ENCODE measurements at places on chromosomes 13 and 19. TPM values are rescaled to one million over a fixed set of nuclear protein-coding genes. Genes with fewer than 3 reads are reported as not detected.

The CGB1 gene
- total RNA-seq: not detected

The CEACAM21 gene
- total RNA-seq: 0.25 TPM

DNA sequence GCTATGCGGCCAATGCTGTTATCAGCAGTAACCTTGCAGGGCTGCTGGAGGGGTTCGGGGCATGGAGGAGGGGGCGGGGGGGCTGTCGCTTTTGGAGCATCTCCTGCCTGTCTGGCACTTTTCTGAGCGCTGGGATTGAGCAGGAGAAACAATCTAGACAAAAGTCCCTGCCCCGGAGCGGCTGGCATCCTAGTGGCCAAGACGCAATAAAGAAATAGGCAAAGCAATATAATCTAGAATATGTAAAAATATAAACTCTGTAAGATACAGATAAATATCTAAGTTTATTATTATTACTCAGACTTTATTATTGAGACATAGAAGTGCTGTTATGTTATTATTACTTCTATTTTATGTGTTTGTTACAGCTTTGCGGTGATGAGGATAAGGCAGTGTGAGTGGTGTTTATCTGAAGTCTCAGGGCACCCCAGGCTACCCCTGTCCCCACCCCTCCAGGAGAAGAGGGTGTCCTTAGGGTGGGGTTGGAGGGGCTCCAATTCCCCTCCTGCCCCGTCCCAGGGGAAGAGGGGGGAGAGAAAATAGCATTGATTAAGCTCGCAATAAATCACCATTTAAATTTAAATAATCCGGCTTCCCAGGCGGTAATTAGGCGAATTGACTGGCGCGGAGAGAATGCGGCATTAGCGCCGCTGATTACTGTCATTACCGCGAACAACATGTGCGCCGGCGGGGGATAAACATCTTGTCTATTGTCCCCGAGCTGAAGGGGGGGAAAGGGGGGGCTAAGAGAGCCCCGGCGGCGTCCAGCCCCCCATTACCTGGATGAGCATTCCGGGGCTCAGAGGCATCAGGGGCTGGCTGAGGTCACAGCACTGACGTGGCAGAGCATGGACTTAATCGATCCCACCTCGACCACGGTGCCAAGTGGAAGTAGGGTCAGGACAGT, 3.2 kb downstream of the NPAS1 start:
- no peak for DNase-seq

DNA sequence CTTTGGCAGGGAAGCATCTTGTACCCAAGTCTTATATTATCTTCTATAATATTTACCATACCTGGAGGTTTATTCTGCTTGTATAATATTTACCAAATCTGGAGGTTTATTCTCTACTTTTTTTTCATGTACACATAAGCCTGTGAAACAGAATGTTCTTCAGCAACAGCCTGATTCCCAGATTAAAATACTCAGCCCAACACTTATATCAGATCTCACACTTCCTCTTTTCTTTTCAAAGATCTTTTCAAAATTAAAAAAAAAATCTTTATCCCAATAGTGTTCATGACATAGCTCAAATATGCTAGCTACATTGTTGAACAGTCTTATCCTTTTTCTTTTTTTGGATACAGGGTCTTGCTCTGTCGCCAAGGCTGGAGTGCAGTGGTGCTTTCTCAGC, 300.7 kb downstream of the LMO7 start:
- no peak for DNase-seq

The PABPC3 gene
- total RNA-seq: 0.35 TPM

The ZNF699 gene
- total RNA-seq: 3.1 TPM

The TMPRSS9 gene
- 0.25 TPM for total RNA-seq

DNA sequence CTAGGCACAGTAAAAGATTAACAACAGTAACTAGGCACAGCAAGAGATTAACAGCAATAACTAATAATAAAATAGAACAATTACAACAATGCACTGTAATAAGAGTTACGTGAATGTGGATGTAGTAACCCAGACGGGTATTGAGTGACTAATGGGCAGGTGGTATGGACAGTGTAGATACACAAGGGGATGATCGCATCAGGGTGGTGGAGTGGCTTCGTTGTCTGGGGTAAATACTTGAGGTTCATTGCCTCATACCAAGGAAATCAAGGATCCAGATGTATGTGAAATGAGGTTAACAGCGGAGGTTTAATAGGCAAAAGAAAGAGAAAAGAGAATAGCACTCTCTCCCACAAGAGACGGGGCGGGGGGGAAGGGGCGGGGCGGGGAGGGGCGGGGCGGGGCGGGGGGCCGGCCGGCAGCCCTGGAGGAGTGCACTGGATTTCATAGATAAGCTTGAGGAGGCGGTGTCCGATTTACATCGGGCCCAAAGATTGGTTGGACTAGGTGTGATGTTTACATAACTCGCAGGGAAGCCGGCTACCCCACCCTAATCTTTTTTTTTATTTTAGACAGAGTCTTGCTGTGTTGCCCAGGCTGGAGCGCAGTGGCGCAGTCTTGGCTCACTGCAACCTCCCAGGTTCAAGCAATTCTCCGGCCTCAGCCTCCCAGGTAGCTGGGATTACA, 106.3 kb downstream of the KCTD15 start:
- peak; percentile 35 for DNase-seq

- DNase-seq: no peak
Observed at GRCh38 chr19:52391135-52391534, 6.5 kb upstream of the ZNF528 start.

DNA sequence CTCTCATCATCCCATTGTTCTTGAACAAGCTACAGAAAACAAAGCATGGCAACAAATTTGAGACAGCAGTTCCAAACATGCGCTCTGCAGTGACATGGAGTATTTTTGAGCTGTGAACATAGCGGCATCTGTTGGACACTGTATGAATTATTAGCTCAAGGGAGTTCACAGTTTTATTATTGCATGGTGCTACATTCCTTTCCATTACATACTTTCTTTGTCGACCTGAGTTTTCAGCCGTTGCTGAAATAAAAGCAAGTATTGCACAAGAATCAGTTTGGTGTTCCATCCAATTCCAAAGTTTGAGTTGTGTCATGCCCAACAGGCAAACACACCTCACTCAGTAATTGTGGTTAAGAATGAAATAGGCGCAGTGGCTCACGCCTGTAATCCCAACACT, 30.1 kb upstream of the METTL21C start:
- DNase-seq: no peak

DNA sequence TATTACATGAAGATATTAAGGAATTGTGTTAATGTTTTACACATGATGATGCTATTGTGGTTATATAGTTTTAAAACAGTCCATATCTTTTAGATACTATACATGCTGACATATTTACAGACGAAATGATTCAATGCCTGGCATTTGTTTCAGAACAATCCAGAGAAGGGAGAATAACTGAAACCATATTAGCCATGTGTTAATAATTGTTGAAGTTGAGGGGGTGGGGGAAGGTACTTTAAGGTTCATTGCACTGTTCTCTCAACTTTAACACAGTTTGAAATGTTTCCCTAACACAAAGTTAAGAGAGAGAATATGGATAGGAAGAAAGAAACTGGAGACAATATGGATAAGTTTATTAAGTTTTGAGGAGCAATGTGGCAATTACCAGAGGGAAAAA, 5.8 kb downstream of the CRYL1 start:
- no peak for DNase-seq

DNA sequence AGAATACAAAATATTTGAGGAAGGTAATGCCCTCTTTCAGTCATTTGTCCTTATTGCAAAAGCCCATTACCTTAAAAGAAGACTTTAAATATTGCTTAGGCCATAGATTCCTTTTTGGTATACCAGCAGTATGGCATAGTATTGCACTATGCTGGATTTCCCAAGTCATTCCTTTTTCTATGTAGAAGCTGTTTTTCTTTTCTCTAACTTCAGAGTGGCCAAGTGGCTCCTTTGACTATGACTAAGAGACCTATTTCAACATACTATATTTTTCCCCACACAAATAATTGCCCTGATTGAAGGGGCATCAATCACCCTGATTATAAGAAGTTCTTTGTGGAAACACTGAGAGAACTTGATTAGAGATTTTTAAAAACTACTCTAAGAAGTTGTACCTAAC, 68.6 kb downstream of the UFM1 start:
- no peak for DNase-seq

- no peak for DNase-seq
Observed at GRCh38 chr13:32316501-32316900, 1.2 kb downstream of the BRCA2 start.

DNA sequence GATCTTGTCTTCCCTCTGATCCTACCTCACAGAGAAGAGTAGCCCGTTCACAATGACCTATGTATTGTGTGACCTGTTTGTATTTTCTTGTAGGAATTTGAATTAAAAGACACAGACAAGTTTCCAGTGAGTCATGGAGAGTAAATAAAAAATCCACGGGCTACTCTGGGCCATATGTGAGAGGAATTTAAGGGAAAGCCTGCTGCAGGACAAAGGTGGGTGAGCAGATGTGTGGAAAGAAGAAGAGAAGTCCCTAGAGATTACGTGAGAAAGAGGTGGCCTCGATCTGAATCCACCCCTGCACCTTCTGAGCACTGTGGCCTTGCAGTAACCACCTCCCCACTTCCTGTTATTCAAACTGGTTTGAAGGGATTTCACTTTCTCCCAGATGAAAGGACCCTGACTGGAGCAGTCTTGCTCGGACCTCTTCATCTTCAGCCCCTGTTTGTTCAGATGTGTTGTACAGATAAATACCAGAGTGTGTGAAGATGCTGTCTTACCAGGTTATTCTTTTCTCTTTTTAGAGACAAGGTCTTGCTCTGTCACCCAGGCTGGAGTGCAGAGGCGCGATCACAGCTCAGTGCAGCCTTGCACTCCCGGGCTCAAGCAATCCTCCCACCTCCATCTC, 205.4 kb downstream of the PDS5B start:
- DNase-seq: no peak

The ZNF486 gene
- 4.3 TPM for total RNA-seq

The ASF1B gene
- 12.9 TPM for total RNA-seq

The POLD1 gene
- total RNA-seq: 76.3 TPM

GRCh38 chr13:39432196-39432595, 170.8 kb downstream of the LHFPL6 start:
- no peak for DNase-seq

- DNase-seq: no peak
Observed at GRCh38 chr19:27779954-27780353, 1433.0 kb downstream of the UQCRFS1 start.

The CCDC169 gene
- 0.25 TPM for total RNA-seq

- peak; percentile 67 for DNase-seq
Observed at GRCh38 chr19:33796164-33796875, at the start of gene KCTD15. KCTD15 (plus strand) TSS chr19:33796870; CDS start chr19:33800455, 3,585 bp downstream.

The KASH5 gene
- total RNA-seq: not detected

DNA sequence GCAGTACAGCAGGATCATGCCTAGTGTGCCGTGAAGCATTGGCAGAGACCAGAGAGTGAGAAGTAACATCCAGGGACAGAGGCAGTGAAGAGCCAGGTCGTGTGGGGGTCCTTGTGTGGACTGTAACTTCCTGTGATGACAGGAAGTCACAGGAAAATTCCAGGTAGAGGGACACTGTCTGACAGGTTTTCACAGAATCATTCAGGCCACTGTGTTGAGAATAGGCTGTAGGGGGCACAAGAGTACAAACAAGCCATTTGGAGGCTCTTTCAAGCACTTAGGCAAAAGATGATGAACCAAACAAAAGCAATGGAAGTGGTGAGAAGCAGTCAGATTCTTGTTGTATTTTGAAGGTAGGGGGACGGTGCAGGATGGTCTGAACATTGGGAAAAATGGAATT, 46.4 kb downstream of the N4BP2L1 start:
- no peak for DNase-seq

DNA sequence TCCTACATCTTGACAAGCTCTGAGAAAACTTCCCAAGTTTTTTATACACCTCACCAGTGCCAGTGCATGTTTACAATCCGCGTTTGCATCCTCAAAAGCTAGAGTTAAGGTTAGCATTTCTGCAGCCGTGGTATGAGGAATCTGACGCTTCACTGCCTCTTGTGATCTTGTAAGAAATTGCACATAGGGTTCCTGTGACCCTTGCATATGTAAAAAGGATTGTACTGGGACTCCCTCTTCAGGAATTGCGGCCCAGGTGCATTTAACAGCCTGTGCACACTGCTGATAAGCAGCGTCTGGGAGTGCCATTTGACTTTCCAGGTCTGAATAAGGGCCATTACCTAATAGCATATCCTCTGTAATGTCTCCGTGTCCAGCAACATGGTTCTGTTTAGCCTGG, 15.3 kb downstream of the FPR3 start:
- DNase-seq: no peak

GRCh38 chr13:102234618-102235017, 167.2 kb downstream of the FGF14 start:
- DNase-seq: no peak

The RNF113B gene
- total RNA-seq: not detected

The ELANE gene
- not detected for total RNA-seq

The SHANK1 gene
- 0.29 TPM for total RNA-seq

The DPF1 gene
- not detected for total RNA-seq

- DNase-seq: no peak
Observed at GRCh38 chr13:40697711-40698110, 31.3 kb upstream of the FOXO1 start.

DNA sequence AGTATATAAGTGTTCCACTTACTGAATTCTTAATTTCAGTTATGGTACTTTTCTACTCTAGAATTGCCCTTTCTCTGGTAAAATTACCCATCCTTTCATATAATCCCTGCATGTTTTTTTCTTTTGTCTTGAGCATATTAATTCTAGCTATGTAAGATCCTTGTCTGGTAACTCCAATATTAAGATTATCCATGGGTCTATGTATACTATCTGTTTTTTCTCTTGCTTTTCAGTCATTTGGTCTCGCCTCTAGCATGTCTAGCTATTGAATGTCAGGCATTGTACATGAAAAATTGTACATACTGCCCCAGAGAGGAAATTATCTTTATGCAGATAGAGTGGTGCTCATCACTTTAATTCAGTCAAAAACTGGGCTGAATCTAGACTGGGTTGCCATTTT, 50.4 kb upstream of the CALM3 start:
- no peak for DNase-seq

The RNF225 gene
- total RNA-seq: not detected

The WDR62 gene
- total RNA-seq: 2.1 TPM

DNA sequence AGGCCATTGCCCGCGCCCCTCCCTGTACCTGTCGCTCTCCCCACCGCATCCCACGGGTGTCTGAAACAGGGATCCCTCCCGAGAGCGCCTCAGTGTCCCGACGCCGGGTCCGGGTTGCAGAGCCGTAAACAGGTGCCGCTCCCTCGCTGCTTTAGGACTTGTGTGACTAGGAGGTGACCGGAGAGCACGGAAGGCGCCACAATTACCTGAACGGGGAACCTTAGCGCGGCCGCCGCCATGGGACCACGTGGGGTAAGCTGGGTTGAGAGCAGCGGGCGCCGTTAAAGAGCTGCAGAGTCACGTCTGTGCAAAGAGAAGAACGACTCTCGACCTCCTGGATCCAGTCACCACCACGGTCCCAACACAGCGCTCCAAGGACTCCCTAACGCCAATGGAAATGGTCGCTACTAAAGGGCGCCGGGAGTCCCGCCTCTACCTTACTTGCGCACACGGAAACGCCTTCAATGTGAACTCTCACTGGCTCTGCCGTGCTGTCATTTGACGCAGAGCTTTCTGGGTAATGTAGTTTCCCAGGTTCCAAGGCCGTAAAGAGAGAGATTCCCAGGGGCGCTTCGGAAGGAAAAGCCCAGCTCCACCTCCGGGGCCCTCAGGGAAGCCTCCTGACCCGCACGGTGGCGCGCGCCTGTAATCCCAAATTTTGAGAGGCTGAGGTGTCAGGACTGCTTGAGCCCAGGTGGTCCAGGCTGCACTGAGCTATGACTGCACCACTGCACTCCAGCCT, at the start of gene ZNF552:
ZNF552 (minus strand) TSS at position 409 of the 742 bp plus-strand sequence; CDS start at position 239, 170 bp downstream.
- peak; percentile 96 for DNase-seq

All from colonic mucosa (tissue), 4 donors.